ENCODE measurements at places on chromosomes 1 and 21. TPM values are rescaled to one million over a fixed set of nuclear protein-coding genes. Genes with fewer than 3 reads are reported as not detected.

CASQ1 gene
- total RNA-seq: not detected

KMO gene
- total RNA-seq: not detected

HAO2 gene
- not detected for total RNA-seq

GPR153 gene
- 9.7 TPM for total RNA-seq

FOXO6 gene
- total RNA-seq: 1.7 TPM

MEF2D gene
- total RNA-seq: 232 TPM

AIRE gene
- not detected for total RNA-seq

LRRC71 gene
- not detected for total RNA-seq

RIIAD1 gene
- not detected for total RNA-seq

CADM3 gene
- total RNA-seq: not detected

VHLL gene
- total RNA-seq: 0.42 TPM

SPATA21 gene
- 0.36 TPM for total RNA-seq

CFAP74 gene
- not detected for total RNA-seq

TPTE gene
- total RNA-seq: not detected

PLPPR4 gene
- not detected for total RNA-seq

OR10J1 gene
- not detected for total RNA-seq

PDZK1 gene
- total RNA-seq: 2.9 TPM

SPRR2G gene
- total RNA-seq: not detected

FAM110D gene
- not detected for total RNA-seq

KRTAP21-2 gene
- total RNA-seq: not detected
